Erythroblast (primary cell): ENCODE measurements at places on chromosomes 6 and 20.
A peak's percentile ranks its signal among the peaks of the same experiment; 100 is the strongest.

- DNase-seq, result no peak
These were observed 125.3 kb upstream of the AKIRIN2 start for GRCh38 chr6:87827346-87827745.

- no peak for DNase-seq
These were observed 6.1 kb upstream of the DOK5 start for GRCh38 chr20:54469293-54469692.

DNA sequence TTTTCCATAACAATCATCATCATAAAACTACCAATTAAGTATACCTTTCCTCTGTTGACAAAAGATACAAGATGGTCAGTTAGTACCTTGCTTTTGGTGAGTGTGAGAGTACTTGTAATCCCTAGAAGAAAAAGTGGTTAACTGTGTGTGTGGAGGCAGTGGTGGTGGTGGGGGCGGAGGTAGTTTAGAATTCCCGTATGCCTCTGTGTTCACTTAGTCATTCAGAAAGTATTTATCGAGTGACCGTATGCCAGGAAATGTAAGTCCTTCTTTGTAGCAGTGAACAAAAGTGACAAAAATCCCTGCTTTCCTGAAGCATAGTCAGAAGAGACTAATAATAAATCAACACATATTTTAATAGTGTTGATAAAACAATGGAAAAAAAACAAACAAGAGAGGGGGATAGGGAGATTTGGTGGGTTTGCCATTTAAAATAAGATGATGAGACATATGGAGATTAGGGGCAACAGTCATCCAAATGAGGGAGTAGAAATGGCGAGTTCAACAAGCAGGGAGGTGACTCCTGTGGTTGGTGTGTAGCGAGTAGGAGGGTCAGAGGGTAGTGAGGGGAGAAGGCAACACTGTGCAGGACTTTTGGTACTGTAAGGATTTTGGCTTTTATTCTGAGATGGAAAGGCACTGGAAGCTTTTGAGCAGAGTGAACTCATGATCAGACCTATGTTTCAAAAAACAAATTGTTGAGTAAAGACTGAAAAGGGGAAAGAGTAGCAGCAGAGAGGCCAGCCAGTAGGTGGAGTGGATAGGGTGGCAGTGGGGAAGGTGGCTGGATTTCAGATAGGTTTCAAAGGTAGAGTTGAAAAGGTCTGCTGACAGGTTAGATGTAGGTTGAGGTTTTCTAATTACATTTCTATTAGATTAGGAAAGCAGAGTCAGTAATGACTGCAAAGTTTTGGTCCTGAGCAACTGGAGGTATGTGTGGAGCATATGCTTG lies 40.3 kb upstream of the SIM1 start:
- no peak for DNase-seq

DNA sequence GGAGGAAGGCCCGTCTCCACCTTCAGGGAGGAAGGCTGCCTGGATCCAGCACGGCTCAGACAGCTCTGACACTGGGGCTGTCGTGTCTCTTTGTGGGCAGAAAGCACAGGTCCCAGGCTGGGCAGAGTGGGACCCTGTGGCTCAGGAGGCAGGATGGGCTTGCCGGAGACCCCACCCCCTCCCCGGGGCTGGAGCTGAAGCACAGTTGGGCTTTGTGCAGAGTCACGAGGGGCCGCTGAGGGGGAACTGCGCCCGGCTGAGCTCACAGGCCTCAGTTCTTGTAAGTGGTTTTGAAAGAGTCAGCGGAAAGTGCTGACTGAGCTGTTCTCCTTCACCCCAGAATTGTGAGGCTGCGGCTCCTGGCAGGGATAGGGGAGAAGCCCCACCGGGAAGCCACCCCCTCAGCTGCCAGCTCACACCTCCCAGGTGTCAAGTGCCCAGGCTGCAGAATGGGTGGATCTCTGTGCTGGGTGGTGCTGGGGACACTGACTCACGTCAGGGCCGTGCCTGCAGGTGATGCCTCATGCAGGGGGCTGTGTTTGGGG lies 145.5 kb upstream of the RNF24 start:
- peak; percentile 37 for DNase-seq

- peak; percentile 91 for DNase-seq
These were observed at the start of gene C6orf47 for GRCh38 chr6:31660381-31661261. TSS of gene C6orf47 (minus strand) at chr6:31660778. CDS start at chr6:31659947, 831 bp downstream.

DNA sequence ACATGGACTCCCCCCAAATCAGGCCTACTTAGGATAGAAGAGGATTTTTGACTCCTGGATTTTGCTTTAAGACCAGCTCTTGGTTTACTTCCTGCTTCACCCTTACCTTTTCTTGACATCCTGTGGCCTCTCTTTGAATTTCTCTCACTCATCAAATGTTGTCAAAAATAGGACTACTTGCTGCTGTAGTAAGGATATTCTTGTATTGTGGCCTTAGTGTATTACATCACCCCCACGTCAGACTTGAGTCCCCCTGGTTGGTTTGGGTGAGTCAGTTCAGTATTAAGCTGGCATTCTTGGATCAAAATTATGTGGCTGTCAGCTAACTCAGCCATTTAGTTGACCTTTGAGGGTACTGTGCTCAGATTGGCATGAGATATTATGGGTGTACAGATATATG lies 1.1 kb downstream of the TPX2 start:
- DNase-seq, result peak; percentile 82

DNA sequence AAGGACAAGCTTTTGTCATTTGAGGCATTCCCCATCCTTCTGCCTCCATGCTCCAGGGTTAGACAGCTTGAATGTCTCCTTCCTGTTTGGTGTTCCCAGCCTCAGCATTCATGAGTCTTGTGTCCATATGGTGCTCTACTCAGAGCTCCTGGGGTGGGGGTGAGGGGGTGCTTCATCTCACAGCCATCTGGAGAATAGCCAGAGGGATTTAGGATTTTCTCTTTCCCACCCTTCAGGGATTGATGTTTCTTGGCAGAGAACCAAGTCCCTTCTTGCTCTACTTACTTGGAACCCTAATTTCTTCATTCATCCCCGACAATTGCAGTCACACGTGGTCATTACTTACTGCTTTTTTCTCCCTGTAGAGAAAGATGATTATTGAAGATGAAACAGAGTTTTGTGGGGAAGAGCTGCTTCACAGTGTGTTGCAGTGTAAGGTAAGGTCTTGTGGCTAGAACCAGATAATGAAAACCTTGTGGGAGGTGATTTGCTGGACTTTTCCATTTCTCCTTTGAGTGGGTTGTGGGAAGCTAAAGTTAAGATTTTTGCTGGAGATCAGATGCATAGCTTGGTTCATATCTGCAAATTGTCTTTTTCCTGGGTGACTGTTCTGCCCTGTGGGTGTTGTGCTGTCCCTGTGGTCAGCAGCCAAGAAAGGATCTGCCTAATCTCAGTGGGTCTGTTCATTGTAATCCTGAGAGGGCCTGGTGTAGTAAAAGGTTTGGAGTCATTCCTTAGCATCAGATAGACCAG lies 18.6 kb downstream of the CMTR1 start:
- DNase-seq, result no peak

GRCh38 chr6:139625081-139625939 lies 250.9 kb upstream of the CITED2 start:
- DNase-seq, result peak; percentile 85

DNA sequence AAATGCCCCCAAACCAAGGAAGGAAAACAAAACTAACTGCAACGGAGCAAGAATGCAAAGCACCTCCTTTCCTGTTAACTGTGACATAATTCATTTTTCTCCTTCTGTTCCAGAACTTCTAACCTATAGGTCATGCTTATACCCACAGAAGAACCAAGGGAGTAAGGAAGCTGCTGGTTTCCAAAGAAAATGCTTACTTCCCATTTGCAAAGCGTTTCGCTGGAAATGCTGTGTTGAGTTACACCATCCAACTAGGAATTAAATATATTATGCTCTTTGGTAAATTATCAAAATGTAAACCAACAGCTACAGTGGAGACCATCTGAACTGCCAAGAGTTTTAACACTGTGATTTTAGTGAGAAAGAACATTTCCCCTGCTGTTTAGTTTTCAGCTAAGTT lies 42.9 kb downstream of the ATXN1 start:
- DNase-seq, result no peak

DNA sequence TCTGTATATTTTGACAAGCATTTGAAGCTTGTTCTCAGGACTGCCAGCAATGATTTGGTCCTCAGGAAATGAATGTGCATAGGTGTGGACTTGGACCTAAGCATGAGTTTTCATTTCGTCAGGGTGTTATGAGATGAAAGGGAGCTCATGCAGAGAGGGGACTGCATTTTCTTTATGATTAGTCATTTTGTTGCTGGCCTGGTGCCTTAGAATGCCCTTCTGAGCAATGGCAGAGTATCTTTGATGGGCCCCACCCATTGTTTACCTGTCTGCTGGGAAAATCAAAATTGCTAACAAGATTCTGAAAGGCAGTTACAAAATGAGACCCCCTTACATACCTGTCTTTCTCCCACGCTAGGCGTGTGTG lies 51.5 kb upstream of the MTHFD1L start:
- no peak for DNase-seq

DNA sequence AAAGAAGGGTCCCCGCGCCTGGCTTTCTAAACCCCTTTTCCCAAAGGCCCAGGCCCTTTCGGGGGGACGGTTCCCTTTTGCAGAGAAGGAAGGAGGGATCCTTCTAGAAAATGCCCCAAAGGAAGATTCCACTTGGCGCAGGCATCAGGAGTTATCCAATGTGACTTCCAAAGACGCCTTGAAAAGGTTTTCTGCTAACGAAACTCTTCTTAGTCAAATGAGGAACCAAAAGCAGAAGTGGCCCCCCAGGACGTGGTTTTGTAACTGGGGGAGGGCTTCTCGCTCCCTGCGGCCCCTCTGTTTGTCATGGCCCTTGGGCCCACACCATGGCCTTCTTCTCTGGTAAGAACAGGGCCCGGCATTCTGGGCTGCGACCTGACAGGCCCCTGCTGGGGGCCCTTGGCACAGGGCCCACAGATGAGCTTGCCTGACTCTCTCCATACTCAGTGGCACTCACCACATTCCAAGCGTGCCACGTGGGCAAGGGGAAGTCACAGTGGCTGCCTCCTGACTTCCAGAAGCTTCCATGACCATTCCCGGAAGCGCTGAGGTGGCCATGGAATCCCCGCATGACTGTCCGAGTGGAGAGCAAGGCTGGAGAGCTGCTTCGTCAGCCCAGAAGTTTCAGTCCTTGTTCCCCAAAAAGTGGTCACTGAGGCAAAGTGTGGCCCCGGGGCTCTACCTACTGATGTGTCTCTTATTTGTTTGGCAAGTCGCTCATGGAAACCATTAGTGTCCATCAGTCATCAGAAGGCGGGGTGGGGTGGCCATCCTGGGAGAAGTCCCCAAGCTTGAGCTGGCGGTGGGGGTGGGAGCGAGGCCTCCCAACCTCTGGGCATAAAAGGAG lies 834 bp upstream of the CTSZ start:
- peak; percentile 56 for DNase-seq

DNA sequence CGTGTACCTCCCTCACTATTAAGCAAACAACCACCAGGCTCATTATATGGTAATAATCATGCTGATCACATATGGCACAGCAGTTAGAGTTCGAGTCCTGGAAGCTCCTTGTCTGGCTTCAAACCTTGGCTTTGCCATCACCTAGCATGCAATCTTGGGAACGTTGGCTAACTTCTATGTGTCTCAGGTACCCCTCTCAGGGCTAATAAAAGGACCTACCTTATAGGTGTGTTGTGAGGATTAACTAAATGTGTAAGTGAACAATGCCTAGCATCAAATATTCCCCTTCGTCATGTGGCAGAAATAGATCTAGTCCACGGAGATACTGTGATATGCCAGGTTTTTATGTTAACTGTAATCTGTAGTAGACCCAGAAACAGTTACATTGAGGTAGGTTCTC lies 10.4 kb downstream of the CYP24A1 start:
- DNase-seq, result no peak

DNA sequence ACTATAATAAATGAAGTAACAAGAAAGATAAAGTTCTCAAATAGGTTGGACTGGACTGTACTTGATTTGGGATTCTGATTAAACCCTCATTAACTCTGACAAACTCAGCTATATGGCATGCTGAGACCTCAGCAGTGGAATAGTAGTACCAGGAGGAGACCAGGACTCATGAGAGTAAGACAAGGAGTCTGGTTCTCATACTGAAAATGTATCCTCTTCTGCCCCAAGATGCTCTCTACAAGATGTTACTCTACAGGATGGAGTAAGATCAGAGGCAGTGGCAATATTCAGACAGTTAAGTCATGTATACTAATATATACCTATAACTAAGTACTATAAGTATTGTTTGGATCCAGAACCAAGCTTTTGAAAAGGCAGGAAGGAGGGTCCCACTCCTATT lies 31.9 kb upstream of the SYNCRIP start:
- peak; percentile 10 for DNase-seq

DNA sequence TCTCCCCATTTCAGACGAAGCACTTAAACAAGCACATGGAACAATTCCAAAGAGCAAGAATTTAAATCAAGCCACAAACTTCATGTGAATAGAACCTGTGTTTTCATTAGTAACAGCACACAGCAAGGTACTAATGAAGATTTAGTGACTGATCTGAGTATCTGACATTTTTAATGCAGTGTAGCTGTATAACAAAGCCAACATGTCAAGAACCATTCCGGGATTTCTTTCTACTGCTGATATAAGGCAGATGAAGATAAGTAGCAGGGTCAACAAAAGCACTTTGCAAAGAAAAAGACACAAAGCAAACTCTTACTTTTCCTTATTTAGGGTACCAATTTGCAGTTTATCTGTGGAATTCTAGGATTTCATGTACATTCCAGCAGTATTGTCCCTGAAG lies 11.3 kb downstream of the SLC17A5 start:
- no peak for DNase-seq

DNA sequence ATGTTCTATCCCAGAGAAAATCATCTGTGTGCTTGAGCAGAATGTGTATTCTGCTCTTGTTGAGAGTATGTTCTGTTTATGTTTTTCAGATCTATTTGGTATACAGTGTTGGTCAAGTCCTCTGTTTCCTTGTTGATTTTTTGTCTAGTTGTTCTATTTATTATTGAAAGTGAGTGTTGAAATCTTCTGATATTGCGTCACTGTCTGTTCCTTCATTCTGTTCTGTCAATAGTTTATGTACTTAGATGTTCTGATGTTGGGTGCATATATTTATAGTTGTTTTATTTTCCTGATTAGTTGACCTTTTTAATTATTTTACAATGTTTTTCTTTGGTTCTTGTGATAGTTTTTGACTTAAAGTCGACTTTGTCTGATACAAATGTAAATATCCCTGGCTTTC lies 458.7 kb upstream of the HSF2 start:
- DNase-seq, result no peak

GRCh38 chr6:162770955-162771354 lies 43.2 kb downstream of the PACRG start:
- no peak for DNase-seq

DNA sequence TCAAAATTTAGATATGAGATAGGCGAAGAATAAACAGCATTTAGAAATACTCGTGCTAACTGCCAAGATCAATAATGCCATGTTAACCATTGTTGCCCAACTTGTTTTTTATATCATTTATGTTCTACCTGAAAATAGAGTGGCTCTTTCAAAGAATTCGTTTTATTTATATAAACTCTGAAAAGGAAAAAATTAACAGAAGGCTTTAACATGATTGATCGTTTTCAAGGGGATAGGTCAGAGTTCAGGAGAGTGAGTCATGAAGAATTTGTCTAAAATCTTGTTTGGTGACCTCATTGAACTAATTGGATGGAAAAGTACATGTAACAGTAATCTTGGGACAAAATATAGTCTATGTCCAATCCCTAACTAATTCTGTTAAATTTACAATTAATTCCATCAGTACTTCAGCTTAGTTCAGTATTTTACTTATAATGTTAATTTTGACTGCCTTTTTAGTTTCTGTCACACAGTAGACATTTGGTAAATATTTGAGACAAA lies 11.1 kb upstream of the ELOVL2 start:
- no peak for DNase-seq

- DNase-seq, result peak; percentile 73
These were observed 76.3 kb downstream of the HFE start for GRCh38 chr6:26163427-26164119.
